IPS DF 19.7 (cell line): ENCODE measurements at places on chromosomes 13 and 19.

DNA sequence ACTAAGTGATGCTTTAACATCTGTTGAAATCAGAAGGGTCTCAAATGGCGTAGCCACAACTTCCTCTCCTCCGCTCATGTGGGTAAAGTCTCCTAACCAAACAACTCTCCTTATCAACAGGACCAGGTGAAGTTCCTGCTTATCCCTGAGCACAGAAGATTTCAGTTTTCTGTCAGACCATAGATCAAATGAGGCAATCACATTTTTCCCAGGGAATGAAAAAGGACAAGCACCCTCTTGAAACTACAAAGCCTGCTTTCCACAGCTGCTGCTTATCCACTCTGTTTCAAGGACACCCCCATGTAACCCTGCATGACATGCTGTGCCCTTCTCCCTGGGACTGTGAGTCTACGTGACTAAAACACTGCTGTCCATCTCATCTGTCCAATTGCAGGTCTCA is 788.3 kb upstream of the SLITRK5 start:
- no peak for DNase-seq

DNA sequence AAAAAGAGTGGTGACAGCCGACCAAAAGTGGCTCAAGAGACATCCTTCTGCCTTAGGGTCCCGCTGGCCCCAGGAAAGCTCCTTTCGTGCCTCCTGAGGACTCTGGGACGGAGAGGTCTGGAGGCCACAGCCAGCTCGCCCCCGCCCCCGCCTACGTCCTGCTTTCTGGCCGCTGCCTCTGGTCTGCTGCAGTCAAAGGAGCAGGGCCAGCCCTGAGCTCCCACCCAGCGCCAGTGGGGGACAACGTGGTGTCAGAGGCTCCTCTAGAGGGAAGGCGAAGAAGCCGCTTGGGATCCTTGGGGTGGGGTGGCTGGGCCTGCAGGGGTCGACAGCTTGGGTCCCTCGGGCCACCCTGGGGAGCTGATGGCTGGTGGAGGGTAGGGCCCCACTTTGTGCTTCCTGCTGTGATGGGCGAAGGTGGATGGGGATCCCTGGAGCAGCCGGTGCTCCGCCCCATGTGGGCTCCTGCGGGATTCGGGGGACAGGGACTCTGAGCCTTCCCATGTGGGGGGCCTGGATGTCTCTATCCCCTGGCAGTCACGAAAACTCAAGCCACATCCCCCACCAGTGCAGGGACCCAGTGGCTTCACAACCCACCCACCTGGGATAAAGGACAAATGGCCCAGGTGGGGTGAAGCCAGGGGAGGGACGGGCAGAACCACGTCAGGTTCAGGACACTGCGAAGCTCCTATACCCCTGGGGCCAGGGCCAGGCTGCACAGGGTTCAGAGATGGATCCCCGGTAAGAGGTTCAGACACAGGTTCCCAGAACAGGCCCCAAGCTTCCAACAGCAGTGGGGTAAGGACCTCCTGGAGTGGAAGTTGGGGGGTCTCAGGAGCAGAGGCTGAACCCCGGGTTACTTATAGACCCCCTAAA is 9.0 kb upstream of the DIRAS1 start:
- no peak for DNase-seq

DNA sequence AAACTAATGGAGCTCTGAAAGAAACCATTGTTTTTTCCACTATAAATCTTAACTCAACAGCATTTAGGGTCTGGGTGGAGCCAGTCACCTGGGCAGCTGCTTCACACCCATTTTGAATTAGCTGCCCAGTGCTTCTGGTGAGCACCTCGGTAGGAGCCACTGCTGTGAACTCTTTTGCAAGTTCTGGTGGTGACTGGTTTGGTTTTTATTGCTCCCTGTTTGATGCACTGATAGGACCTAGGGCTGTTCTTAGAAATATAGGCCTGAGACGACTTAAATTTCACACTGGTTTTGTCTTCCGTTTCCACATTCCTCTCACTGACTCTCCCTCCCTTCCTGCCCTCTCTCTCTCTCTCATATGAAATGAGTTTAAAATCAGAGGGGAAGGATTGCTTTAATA is 103.9 kb downstream of the GGACT start:
- no peak for DNase-seq

DNA sequence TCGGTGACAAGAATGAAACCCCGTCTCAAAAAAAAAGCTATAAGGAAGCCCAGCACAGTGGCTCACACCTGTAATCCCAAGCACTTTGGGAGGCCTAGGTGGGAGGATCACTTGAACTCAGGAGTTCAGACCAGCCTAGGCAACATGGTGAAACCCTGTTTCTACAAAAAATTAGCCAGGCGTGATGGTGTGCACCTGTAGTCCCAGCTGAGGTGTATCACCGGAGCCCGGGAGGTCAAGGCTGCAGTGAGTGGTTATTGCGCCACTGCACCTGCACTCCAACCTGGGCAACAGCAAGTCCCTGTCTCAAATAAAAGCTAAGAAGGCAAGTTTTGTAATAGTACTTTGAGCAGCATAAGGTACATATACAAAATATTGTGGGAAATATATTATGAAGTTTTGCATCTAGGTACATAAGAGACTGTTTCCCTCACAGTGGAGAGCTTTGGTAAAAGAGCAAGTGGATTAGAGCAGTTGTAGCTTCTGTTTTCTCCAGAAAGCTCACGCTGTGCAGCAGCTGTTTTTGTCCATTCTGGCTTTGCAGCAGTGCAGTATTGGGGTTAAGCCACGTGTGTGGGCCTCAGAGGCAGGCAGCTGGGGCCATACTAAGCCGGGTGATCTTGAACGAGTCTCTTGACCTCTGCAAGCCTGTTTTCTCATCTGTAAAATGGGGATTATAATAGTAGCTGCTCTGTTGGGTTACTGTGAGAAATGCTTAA is 35.4 kb downstream of the ARHGAP35 start:
- no peak for DNase-seq

GRCh38 chr13:110005563-110005962 is 219.2 kb upstream of the IRS2 start:
- no peak for DNase-seq

DNA sequence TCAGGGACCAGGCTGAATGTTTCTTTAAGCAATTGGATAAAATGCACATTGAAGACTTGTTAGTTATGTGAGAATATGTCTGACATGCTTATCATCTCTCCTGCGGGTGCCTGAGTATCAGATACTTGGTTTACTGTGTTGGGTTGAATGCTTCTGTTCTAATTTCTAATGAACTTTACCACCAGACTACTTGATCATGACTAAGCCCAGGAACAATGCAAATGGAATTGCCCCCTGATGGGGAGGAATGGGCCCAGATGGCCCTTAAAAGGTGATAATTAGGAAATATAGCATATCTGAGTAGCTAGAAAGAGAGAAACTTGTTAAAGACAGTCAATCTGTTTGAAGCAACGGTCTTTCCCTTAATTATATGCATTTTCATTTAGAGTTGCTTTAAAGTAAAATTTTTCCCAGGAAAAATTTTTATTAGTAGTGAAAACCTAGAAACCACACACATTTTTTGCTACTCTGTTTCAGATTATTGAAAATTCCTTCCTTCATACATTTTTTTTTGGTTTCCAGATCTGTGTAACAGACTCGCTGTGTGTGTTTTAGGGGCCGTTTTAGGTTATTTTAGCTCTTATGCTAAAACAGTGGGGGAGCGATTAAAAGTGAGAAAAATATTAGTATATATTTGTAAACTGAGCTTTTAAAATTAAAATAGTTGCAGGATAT is 186.6 kb downstream of the TM9SF2 start:
- peak; percentile 82 for DNase-seq

DNA sequence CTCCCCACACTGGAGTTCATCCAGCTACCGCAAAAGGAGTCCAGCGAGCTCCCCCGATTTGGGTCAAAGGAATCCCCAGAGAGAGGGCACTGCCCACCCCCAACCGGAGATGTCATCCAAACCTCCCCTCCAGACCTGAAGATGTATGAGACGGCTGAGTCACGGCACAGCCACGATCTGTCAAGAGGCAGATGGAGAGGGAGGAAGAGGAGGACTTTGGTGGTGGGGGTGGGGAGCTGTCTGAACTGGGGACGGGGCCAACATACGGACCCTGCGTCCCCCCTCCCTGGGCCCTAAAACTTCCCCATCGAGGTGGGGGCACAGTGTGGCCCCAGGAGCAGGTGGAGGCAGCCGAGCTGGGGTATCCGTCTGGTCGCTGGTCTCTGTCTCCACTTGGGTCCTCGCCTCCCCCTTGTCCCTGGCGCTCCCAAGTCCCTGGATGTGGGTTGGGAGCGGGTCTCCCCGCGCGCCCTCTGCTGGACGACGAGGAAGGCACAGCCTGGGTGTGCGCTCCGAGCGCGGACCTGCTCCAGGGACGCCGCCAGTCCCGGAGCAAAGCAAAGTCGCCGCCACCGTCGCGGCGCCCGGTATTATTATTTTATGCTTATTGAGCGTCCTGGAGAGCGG is 3.8 kb downstream of the PDE4A start:
- no peak for DNase-seq

GRCh38 chr19:39448271-39448670 is 2.9 kb downstream of the SUPT5H start:
- no peak for DNase-seq

DNA sequence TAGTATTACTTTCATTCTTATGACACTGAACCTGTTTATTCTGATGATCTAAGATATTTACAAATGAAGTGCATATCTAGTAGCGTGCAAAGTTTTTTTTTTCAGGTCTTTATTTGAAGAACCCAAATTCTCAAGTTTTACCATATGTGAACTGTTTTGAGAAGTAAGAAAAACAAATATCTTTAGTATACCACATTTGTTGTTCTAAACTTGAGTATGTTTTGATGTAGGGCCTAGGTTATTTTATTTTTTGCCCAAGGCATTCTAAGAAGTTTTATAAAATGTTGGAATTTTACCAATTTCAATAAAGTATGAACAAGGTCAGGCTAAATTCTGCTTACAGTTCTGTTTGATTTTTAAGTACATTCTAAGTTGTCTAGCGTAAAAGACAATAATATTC is 213.5 kb downstream of the PCCA start:
- DNase-seq: no peak

DNA sequence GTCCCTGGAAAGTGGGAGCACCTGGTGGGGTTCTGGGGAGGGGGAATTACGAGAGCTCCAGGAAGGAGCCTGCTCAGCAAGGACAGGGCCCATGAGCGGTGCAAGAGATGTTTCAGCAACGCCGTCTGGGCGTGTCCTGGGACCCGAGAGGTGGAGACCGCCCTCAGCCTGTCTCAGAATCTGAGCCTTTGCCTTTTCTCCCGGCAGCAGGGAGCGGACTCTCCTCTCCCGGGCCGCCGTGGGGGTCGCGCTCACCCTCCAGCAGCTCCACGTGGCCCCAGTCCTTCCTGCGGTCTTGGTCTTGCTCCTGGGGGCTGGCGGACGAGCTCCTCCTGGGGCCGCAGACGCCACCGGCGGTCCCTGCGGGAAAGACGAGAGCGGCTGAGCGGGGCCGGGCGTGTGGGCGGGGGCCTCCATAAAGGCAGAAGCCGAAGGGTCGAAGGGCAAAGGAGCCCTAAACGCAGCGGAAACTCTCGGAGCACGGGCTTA is 714 bp downstream of the POLRMT start:
- no peak for DNase-seq

- no peak for DNase-seq
Measured at GRCh38 chr13:107066355-107066754, 498.4 kb upstream of the ARGLU1 start.

- DNase-seq: no peak
Measured at GRCh38 chr13:113802761-113803160, 43.7 kb downstream of the TMEM255B start.

- DNase-seq: no peak
Measured at GRCh38 chr13:79044415-79044814, 361.6 kb downstream of the RBM26 start.

DNA sequence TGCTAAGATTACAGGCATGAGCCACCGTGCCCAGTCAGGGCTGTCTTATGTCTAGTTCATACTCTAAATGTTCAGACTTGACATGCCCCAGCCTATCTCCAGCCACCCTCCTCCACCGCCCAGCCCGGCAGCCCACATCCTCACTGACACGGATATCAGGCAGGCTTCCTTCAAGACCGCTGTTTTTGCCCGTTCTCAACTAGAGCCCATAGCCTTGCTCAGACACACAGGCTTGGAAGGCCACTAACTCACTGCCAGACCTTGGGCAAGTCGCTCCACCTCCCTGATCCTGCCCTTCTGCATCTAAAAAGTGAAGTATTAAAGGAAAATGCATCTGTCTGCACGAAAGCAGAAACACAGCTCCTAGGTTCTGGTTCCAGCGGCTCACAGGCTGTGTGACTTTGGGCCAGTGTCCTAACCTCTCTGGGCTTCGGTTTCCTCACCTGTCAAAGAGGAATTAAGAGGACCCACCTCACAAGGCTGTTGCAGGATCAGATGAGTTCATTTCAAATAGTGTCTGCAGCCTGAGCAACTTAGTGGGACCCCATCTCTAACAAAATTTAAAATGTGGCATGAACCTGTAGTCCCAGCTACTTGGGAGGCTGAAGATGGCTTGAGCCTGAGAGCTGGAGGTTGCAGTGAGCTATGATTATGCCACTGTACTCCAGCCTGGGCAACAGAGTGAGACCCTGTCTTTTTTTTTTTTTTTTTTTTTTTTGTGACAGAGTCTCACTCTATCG is 14.5 kb upstream of the CERS4 start:
- no peak for DNase-seq

- DNase-seq: no peak
Measured at GRCh38 chr13:50617134-50617721, 226.3 kb downstream of the DLEU7 start.

DNA sequence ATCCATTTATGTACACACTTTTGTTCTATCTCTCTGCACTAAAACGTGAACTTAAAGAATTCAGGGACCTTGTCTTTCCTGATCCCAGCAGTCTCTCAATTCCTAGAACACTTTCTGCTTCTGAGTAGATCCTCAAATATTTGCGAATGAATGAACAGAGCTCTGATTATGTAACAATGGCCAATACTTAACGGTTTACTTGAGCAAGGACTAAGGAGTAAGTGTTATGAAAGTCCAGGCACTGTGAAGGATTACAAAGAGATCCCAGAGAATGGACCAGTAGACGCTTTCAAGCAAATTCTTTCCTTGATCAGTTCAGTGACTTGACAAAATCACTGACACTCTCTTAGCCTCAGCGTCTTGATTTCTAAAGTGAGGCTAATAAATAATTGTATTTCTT is 514.5 kb upstream of the KLHL1 start:
- DNase-seq: no peak

DNA sequence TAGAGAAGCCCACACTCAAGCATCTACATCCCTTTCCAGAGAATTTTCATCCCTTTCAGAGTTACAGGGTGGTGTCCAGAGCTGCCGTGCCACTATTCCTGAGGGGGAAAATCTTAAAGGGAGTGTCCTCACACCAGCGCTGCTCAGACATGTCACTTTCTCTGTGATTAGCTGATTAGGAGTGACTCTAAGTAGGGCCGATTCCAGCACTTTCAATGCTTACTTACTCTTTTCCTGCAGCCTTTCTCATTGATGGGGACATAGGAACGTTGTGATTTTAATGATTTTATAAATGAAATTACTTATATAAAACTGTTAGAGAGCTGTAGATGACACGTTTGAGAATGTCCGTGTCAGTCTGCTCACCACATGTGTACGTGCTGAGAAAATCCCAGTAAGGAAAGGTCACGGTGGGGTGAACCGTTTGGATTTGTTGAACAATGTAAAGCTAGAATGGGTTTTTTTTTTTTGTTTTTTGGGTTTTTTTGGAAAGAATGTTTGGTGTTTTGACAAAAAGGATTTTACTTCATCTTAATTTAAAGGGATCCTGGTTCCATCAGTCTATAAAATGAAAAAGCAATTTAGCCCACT is 56.6 kb upstream of the SPATA13 start:
- DNase-seq: no peak

GRCh38 chr19:49667473-49667872 is 1.7 kb downstream of the BCL2L12 start:
- DNase-seq: no peak

- DNase-seq: no peak
Measured at GRCh38 chr19:42658076-42658475, 63.4 kb upstream of the CEACAM8 start.

- no peak for DNase-seq
Measured at GRCh38 chr13:42367831-42368230, 95.9 kb downstream of the AKAP11 start.
